Stimulated activated CD4-positive, alpha-beta T cell treated with anti-CD3 and anti-CD28 coated beads, Interleukin-1b, Interleukin-23, amount 100 ng/mL, for 1 hour (primary cell): ENCODE measurements at places on chromosomes 3 and 15.

- no peak for DNase-seq
Measured at GRCh38 chr15:80191897-80192595, 39.2 kb downstream of the FAH start.

- DNase-seq = no peak
Measured at GRCh38 chr3:185517387-185518130, 18.7 kb upstream of the TMEM41A start.

GRCh38 chr3:169846458-169847193 is 23.1 kb downstream of the LRRC31 start:
- no peak for DNase-seq

GRCh38 chr3:46123646-46124045 is 84.5 kb downstream of the CCR1 start:
- no peak for DNase-seq

DNA sequence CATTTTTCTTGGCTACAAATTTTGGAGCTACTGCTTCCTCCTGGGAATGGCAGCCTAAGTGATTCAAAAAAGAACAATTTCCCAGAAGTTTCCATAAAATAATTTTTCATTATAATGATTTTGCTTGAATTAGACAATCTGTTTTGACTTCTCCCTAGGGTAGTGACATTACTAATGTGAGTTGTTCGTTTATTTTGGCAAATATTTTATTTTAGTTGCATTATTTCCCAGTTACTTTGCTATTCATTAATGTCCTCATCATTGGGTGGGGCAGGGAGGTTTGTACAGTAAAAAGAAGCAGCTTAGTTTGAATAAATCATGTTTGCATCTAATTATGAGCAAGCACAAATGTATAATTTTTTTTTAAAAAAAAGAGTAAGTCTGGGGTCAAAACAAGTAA is 686.6 kb downstream of the ROBO2 start:
- no peak for DNase-seq

DNA sequence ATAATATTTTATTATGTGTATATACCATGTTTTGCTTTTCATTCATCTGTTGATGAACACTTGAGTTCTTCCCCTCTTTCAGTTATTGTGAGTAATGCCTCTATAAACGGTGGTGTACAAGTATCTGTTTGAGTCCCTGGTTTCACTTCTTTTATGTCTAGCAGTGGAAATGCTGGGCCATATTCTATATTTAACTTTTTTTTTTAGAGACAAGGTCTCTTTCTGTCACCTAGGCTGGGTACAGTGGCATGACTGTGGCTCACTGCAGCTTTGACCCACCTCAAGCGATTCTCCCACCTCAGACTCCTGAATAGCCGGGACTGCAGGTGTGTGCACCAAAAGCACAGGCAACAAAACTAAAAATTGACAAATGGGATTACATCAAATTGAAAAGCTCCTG is 19.9 kb downstream of the GOLM2 start:
- DNase-seq = no peak

GRCh38 chr3:18237251-18238005 is 187.7 kb downstream of the SATB1 start:
- no peak for DNase-seq

DNA sequence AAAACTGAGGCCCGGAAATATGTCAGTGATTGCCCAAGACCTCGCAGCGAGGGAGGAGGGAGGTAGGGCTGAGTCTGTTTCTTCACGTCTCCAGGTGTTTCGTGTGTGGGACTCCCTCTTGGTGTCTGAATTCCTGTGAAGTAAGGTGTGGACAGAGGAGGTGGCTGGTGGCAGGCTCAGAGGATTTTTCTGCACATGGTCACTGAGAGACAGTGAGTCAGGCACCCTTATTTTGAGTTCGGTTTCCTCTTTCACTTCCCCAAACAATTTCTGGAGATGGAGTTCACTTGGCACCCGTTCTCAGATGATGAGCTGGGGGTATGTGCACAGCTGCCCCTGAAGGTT is 46.3 kb upstream of the VPS8 start:
- no peak for DNase-seq

DNA sequence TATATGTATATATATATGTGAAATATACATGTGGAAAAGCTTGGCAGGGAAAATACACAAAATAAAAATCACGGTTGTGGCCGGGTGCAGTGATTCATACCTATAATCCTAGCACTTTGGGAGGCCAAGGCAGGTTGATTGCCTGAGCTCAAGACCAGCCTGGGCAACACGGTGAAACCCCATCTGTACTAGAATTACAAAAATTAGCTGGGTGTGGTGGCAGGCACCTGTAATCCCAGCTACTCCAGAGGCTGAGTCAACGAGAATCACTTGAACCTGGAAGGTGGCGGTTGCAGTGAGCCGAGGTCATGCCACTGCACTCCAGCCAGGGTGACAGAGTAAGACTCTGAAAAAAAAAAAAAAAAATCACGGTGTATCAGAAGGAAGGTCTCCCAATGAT is 20.8 kb upstream of the ARHGEF3 start:
- DNase-seq = no peak

DNA sequence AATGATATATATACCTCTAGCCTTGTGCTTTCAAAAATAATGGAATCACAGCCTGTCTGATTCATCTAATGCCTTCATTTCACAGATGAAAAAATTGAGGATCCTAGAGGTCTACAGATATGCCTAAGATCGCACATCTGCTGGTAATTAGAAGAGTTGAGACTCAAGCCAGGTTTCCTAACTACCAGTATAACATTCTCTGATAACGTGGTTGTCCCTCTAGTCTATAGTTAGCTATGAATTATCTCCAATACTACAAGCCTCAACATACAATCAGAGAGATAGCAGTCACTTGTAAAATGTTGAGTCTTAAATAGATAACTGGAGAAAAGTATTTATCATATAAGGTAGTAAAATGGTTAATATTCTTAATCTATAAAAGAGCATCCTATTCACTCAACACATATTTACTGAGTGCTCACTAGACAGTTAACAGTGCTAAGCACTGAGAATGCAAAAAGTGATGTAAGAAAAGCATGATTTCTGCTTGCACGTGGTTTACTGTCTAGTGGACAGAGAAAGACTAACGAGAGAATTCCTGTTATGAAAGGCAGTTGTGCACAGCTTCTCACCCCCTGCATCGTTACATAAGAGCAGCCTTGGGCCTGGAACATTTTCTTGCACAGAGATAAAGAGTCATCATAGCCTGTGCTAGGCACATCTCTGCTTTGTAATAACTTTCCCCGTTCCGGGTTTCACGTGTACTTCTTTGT is 4.9 kb upstream of the ENTPD3 start:
- no peak for DNase-seq

- no peak for DNase-seq
Measured at GRCh38 chr3:29609328-29609811, 328.5 kb downstream of the RBMS3 start.

DNA sequence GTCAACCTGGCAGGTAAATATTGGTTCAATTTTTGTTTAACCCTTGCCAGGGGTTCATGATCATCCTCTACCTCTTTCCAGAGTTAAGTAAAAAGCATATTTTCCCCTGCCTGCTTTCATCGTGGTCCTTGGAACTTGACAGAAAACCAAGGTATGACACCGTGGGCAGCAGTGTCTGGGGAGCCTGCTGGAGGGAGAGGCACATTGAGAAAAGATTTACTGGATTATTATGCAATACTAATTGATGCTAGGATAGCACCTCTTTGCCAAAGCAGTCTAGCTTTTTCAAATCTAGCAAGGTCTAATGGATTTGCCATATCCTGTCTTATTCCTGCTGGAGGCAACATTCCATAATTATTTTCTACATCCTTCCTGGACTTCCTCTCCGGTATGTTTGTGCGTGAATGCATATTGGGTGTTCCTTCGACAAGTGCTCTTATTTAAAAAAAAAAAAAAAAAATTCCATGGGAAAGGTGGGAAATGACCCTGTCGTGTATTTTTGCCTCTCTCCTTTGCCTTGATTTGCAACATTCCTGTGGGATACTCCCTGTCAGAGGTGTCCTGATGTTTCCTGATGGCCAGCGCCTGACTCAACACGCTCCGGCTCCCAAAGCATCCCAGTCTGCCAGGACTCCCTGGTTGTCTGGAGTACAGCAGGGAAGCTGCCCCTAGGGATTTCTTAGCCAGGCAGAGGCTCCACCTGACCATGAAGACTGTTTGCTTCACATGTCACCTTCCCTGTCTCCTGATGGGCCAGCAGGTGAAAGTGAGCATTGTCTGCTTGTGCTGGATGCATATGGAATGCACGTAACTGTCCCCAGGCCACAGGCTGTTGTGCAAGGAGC is 6.3 kb downstream of the BHLHE40 start:
- DNase-seq = no peak

- no peak for DNase-seq
Measured at GRCh38 chr3:167909952-167910351, 174.4 kb downstream of the SERPINI1 start.

DNA sequence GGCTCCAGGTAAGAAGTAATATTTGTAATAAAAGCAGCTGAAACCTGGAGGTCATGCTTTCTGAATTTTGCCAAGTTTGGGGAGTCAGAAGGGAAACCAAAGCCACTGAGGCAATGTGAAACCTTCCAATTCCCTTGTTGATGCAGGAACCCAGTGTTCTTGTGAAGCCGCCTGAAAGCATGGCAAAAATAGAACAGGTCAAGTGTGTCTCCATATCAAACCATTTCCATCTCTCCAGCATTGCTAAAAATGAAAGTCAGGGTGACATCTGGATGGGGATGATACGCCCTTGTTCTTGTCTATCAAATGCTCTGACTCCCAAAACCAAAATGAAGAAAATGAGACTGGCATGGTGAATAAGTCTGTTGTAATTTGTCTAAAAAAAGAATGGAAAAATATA is 362.5 kb downstream of the VPS13C start:
- DNase-seq = no peak

DNA sequence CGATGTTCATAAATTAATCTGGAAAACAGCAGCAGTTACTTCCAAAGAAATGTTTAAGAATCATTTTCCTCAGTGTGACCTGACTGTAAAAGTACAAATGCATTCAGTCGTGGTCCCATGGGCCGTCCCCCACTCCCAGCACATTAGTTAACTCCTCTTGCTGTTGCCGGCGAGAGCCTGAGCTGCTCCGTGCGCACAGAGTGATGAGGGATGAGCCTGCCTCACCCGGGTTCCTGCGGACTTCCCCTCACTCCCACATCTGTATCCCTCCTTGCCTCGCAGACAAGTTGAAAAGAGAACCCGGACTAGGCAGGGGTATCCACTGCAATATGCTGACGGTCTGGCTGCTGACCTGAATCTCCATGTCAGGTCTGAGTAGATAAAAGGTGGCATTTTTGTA is 861.7 kb upstream of the NR2F2 start:
- no peak for DNase-seq

DNA sequence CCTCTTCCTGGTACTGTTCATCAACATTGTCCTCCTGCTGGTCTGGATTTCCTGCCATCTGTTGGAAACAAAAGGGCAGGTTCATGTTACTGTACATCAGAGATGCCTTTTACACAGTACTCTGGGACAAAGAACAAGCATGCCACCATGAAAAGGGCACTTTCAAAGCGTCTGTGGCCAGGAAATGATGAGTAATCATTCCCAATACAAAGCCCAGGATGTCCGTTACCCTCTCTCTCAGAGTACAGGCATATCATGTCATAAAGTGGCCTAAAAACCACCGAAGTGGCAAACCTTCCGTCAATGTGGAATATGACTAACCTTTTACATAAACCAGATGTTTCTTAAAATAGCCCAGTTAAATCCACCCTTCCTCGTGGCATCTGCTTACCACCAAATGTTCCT is 71.2 kb downstream of the GOLIM4 start:
- no peak for DNase-seq

DNA sequence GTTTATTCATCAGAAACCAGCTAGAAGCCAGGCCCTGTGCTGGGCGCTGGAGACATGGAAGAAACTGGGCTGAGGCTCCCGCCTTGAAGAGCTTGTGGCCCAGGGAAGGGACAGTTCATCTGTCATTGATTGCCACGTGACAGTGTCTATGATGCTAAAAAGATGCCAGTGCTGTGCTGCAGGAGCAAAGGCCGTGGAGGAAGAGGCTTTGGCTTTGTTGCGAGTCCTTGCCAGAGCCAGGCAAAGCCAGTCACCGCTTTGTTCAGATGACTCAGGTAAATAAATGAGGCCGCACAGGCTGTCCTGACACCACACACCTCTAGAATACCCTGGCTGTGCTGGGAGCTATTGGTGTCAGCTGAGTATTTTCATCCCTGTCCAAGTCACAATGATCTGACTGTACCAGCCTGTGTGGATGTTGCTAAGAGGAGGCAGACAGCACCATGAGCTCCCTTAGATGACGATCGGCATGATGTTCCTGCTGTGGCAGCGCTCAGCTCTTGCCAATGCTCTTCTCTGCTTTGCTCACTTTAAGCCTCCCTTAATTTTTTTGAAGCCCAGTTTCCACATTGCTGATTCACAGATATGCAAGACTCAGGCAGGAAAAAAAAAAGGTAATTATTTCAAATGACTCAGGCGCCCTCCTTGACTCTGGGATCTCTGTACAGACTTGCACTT is 77.5 kb downstream of the CCNL1 start:
- no peak for DNase-seq

GRCh38 chr3:59535791-59536221 is 486.0 kb upstream of the CFAP20DC start:
- no peak for DNase-seq

DNA sequence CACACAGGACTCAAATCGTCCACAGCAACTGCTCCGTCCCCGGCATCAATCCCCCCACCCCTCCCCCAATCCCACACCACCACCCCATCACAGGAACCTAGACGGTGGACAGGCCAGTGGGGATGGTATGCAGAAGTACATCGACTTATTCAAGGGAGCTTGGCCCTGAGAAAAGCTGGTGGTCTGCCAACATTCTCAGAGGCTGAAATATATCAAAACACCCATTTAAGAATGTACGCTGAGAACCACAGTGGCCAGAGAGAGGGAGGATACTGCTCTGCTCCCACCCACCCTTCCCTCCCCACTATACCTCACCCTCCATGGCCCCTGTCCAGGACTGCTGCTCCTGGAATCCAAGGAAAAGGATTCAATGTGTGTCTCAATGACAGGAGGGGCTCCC is 12.4 kb upstream of the USP3 start:
- DNase-seq = no peak

- DNase-seq = no peak
Measured at GRCh38 chr15:38215707-38216106, 36.9 kb upstream of the SPRED1 start.

DNA sequence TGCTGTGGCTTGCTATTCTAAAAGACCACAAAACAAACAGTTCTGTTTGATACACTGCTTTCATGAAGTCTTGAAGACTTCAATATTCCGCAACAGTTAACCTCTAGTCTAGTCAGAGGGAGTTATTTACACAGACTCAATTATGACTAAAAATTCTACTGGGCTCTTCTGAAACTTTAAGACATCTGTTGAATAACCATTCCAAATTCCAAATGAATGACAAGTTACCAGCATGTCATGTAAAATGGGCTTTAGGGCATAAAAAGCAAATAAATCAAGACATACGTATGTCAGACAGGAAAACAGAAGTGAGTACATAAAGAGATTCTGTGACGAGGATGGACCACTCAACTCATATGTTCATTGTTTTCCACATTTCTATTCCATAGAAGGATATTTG is 93.9 kb downstream of the PLOD2 start:
- no peak for DNase-seq

DNA sequence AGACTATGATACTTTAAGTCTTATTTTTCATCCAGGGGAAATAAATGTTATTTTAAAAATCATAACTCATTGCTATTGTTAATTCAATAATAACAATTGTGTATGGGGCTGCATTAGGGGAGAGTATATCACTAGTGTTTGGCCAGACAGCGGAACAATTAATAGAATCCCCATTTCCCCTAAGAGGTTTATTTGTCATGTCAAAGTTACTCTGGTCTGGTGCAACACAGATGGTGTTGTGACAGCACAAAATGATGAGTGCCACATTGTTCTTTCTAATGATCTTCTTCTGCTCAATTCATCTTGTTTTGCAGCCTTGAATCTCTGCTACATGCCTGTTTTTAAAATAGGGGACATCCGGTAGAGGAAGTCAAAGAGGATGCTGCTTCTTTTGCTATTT is 351.6 kb downstream of the NSUN3 start:
- DNase-seq = no peak
